ENCODE measurements at places on chromosomes 5 and 9.

DNA sequence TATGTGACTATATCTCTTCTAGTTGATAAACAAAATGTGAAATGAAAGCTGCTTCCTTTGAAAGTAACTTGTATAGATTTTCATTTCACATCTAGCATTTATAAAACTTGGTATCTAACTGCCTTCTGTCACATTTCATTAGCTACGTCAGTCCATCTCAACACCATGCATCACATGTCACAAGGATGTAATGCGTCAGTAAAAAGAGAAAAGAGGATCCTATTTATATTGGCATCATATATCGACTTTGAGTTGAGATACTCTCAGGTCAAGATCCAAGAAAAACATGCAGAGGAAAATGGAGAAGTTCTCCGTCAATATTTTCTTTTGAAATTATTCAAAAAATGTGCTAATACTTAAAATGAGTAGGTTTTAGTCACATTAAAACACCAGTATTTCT is 1211.2 kb downstream of the EFNA5 start:
- no peak for DNase-seq

GRCh38 chr5:125093776-125094175 is 347.3 kb upstream of the ZNF608 start:
- no peak for DNase-seq

DNA sequence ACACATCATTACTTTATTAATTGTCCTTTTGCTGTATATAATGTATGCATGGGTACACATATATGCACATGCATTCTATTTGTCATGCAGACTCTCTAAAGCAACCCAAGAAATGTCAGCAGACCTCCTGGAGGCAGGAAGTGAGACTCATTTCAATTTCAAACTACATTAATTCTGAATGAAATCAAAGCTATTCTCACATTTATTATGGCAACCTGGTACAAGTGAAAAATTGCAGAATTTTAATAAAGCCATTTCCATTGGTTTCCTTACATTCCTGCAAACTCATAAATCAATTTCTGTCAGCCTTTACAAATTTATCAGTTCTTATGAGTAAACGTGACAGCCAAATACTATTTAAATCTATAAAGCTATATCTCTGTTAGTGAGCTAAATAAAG is 430.4 kb upstream of the NUDT12 start:
- DNase-seq = no peak

DNA sequence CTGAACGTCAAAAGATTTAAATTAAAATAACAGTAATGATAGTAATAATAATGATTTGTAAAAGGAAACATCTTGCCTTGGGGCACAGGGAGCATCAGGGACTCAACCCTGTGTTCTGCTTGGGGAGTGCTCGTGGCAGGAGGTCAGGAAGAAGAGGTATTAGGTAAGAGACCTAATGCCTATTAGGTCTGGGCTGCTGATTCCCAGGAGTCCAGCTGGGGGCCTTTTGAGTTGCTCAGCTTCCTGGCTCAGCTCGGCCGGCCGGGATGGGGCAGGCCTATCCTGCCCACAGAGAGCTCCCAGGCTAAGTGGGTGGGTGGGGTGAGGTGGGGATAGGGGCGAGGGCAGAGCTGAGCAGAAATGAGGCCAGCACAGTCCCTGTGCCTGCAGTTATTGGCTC is 17.5 kb downstream of the LMX1B start:
- DNase-seq = no peak

- no peak for DNase-seq
Measured at GRCh38 chr5:1111727-1112289, at the start of gene SLC12A7. TSS of gene SLC12A7 (minus strand) at chr5:1112063. CDS start at chr5:1111991, 72 bp downstream.

DNA sequence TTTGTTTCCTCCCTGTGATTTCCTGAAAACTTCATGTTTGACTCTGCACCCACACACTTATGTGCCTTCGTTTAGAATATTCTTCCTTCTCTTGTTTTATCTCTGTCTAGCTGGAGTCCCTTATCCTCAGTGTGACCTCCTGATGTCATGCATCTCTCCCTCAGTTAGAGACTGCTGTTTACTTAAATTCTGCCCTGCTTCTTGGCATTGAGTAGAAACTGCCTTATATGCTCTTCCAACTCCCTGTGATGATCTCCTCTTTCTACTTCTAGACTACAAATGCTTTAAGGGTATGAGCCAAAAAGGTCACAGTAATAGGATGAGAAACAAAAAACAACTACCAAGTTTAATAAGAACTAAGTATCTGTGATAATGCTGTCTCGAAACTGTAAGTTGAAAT is 12.2 kb downstream of the FGF10 start:
- no peak for DNase-seq

GRCh38 chr5:53035868-53036381 is 46.8 kb downstream of the ITGA2 start:
- DNase-seq = peak; percentile 36

- DNase-seq = no peak
Measured at GRCh38 chr5:36605241-36605640, 1.2 kb upstream of the SLC1A3 start.

- DNase-seq = no peak
Measured at GRCh38 chr5:178477802-178478201, 112.4 kb downstream of the COL23A1 start.

GRCh38 chr5:78912085-78912771 is 72.9 kb downstream of the ARSB start:
- DNase-seq = no peak

DNA sequence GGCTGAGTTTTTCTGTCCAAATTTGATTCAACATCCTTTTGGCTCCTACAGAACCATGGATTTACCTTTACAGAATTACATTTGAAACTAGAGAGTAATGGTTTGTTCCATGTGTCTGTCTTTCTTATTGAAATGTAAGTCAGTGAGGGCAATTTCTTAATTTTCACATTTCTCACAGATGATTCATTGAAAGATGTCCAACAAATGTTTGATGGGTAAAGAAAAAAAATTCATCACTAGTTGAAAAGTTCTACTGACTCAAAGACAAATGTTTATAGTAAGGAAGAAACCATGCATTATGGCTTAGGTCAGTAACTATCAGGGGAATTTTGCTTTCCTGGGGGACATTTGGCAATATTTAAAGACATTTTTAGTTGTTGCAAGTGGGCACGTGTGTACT is 131.6 kb upstream of the TRPM3 start:
- DNase-seq = no peak

DNA sequence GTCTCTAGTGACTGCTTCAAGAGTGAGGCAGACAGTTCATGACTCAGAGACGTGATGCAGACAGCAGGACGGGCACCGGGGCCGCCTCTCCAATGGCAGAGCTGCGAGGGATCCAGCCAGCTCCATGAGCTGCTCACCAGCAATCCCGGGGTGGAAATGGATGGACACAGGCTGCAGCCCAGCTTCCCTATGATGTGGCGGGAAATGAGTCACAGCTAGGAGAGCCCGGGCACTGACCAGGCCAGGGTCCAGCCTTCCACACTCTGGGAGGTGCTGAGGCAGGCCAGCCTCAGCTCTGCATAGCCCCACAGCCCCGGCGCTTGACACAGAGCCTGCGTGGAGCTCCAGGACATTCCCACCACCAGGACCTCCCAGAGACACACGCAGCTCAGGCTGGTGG is 244.8 kb upstream of the IRX2 start:
- DNase-seq = no peak

DNA sequence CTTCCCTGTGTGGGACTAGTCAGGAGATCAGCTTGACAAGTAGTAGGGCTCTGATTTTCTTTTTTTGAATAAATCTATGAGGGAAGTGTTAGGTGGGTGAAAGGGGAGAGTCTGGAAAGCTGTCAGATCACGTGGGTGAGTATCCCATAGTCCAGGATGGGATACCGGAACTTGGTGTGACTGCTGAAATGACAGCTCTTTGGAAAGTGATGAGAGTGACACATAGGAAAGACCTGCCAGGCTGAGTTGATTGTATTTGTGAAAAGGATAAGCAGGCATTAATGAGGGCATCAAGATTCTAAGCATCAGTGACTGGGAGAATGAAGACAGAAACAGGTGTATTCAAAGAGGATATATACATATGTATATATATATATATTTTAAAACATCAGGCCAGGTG is 35.6 kb downstream of the ACTBL2 start:
- no peak for DNase-seq

DNA sequence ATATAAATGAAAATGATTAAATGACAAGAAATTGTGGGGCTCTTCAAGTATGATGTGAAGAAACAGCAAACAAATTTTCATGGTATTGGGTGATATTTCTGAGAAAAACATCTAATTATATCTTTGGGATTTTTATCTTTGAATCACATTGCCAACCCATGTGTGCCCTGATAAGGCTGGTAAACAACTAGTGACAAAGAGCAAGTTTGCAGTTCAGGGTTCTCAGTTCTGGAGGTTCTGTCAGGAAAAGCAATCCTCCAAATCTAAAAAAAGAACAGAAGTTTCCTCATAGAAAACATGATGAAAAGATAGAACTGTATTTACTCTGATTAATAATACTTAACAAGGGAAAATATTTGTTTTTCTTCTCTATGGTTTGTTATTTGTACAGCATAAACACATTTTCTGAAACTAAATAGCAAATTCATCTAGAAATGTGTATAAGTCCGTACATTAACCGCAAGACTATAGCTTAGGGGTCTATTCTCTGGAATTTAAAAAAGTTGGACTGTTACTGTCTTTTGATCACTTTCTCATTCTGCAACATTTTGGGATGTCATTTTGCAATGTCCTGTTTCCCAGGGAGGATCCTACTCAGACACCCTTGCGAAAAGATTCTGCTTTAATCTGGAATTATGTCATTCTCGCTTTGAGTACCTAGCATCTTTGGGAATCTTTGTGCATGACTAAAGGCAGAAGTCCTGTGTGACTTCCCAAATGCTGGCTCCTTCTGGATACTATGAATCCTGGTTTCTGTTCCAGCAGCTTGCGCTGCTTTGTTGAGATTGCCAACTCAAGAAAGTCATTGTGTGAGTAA is 308.5 kb downstream of the ADGRV1 start:
- no peak for DNase-seq

- DNase-seq = peak; percentile 46
Measured at GRCh38 chr5:138641547-138642298, 66.5 kb upstream of the HSPA9 start.

GRCh38 chr5:36734422-36734821 is 128.0 kb downstream of the SLC1A3 start:
- DNase-seq = no peak

DNA sequence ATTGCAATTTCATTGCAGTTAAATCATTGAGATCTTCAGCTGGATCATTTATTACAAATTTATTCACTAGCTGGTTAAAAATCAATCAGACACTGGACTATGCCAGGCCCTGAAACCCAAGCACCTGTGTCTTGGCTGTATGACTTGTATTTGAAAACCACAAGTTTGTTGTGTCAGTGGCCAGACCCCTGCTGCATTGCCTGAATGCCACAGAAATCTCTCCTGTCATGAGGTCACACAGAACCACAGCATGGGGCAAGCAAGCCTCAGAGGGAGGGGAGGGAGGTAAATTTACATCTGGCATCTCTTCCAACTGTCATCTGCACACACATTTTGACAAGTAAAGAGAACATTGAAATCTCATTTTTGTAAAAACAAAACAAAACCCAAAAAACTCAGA is 90.0 kb downstream of the ARRDC3 start:
- peak; percentile 63 for DNase-seq

GRCh38 chr5:27502236-27502635 is 463.9 kb upstream of the CDH9 start:
- DNase-seq = no peak

- no peak for DNase-seq
Measured at GRCh38 chr9:82722051-82722450, 340.9 kb downstream of the RASEF start.

GRCh38 chr9:132486706-132487350 is 76.8 kb downstream of the CFAP77 start:
- no peak for DNase-seq

DNA sequence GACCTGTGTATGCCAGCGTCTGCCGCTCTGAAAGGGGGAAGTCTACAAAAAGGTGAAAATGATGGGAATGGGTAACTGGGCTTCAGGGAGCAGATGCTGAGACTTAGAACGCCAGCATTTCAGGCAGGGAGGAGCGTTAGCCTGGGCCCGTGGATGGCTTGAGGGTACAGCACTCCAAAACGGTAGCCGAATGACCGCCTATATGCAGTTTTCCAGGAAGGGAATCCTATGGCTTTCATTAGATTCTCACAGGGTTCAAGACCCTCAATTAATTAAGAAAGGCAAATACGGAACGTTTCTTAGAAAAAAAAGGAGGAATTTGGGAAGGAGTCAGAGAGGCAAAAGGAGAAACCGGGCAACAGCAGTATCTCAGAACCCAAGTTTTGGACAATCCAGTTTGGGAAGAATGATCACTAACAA is 639 bp downstream of the AMACR start:
- DNase-seq = no peak

GRCh38 chr9:23707249-23707648 is 118.8 kb downstream of the ELAVL2 start:
- DNase-seq = no peak

GRCh38 chr5:168876419-168876818 is 297.3 kb upstream of the PANK3 start:
- DNase-seq = no peak

DNA sequence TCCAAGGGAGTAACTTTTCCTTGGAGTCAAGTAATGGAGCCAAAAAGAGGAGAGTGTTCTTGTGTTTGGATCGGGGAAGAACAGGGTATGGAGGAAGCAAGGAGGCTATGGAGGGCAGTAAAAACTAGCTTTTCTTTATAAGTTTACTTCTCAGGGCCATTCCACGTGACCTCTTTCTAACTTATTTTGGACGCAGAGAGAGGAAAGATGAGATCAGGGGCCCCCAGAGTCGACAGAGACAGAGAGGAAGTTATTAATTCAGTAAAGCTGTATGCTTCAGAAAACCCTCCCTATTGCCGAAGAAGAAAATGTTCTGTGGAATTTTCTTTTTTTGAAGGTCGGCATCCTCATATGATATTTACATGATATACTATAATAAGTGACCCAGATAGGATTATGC is 233.8 kb upstream of the MPDZ start:
- DNase-seq = no peak

- DNase-seq = peak; percentile 22
Measured at GRCh38 chr9:120256146-120256545, 323.8 kb downstream of the CDK5RAP2 start.

GRCh38 chr5:77437194-77437593 is 54.9 kb downstream of the WDR41 start:
- no peak for DNase-seq

DNA sequence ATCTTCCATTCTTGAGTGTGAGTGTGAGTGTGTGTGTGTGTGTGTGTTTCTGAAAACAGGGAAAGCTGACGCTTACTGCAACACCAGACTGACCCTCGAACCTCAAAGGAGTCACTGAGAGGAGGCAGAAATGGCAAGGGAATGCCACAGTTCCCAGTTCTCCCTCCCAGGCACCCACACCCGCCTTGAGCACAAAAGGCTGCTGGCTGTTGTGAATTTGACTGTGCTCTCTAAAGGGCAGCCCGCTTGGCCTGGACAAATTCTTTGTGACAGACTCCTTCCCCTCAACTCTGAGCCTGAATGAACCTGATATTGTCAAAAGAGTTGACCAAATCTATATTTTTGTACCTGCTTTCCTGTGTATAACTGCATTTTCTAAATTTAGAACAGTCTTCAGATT is 245.7 kb upstream of the IRX2 start:
- DNase-seq = no peak

GRCh38 chr5:176540956-176541337 is 3.7 kb upstream of the RNF44 start:
- DNase-seq = no peak

- DNase-seq = no peak
Measured at GRCh38 chr9:19781240-19781639, 7.6 kb downstream of the SLC24A2 start.

GRCh38 chr9:22116758-22117157 is 107.7 kb upstream of the CDKN2B start:
- no peak for DNase-seq

GRCh38 chr9:27572918-27573633 is at the start of gene C9orf72:
TSS of gene C9orf72 (minus strand) at chr9:27573481. CDS start at chr9:27567120, 6,361 bp downstream.
- DNase-seq = no peak

- no peak for DNase-seq
Measured at GRCh38 chr5:73106335-73106734, 14.0 kb upstream of the TMEM171 start.

Data from Jurkat, Clone E6-1 (cell line).